ENCODE measurements at places on chromosomes 5 and 9.

GRCh38 chr5:40165106-40165788, 514.5 kb upstream of the PTGER4 start:
- no peak for DNase-seq

DNA sequence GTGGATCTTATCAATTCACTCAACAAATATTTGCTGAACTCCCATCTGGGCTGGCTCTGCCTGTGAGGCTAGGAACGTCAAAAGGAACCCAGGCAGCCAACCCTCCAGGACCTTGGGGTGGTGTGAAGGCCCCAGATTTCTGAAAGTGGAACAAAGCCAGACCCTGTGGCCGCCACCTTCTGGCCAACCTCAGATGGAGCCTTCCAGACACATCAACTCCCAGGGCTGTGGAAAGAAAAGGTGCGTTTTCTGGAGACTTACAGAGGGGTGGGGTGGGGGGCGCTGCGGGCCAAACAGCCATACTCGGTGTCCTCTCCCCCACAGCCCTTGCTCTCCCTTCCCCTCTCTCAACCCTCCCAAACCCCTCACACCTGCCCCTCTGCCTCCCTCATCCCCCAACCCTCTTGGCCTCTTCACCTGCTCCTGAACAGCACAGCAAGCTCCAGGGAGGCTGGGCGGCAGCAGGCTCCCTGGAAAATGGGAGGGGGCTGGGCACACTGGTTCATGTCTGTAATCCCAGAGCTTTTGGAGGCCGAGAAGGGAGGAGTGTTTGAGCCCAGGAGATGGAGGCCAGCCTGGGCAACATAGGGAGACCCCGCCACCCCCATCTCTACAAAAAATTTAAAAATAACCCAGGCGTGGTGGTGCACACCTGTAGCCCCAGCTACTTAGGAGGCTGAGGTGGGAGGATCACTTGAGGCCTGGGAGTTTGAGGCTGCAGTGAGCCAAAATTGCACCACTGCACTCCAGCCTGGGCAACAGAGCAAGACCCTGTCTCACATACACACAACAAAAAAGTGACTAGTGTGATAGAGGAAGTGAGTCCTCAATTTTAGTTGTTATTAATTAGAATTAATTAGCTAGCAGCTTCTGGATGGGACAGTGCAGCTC, 45.0 kb upstream of the PRRC2B start:
- DNase-seq: no peak

- DNase-seq: no peak
These were observed 81.1 kb downstream of the SEC61B start for GRCh38 chr9:99303177-99303576.

- no peak for DNase-seq
These were observed 32.0 kb downstream of the SLC46A2 start for GRCh38 chr9:112858625-112859147.

- no peak for DNase-seq
These were observed 217.1 kb downstream of the MED10 start for GRCh38 chr5:6161257-6161656.

DNA sequence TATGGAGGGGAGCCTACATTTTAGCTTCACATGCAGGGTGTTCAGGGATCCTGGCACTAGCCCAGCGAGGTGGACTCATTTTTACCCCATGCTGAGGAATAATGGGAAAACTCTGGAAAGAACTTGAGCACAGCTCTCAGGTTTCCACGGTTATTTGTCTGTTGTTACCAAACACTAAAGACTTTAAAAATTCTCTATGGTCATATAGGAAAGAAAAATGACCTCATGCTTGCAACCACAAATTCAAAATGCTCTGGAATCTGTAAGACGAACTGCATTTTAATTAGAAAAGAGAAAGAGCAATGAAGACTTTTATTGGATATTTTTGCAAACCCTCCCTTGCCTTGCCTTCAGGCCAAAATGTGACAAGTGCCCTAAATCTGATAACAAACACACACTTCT, 606.9 kb downstream of the EBF1 start:
- no peak for DNase-seq

DNA sequence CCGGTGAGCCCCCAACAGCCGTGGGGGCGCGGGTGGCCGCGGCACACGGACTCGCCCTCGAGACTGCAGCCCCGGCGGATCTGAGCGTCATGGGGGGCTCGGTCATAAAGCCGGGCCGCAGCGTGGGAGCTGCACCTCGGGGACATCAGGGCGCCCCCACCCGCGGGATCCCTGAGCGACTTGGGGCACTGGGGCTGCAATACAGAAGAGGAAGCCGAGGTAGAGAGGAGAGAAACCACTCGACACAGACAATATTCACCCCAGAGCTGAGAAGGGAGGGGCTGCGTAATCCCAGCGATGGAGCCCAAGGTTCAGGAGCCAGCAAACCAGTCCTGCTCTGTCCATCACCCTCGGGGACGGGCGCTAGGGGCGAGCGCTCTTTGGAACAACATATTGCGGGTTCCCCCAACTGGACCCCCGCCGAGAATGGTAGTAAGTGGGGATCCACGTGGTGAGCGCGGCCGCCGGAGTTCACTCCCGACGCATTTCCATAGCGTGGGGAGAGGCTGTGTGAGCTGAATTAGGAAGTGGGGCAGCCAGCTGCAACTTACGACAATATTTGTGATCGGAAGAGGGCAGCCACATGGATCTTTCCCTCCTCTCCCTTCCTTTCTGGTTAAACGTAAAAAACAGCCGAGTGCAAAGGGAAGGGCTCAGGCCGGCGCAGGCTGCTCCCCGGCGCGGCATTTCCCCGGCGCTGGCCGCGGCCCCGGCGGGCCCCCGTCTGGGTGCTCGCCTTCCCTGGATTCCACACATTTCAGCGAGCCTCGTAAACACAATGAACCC, 9.9 kb downstream of the PTCH1 start:
- no peak for DNase-seq

DNA sequence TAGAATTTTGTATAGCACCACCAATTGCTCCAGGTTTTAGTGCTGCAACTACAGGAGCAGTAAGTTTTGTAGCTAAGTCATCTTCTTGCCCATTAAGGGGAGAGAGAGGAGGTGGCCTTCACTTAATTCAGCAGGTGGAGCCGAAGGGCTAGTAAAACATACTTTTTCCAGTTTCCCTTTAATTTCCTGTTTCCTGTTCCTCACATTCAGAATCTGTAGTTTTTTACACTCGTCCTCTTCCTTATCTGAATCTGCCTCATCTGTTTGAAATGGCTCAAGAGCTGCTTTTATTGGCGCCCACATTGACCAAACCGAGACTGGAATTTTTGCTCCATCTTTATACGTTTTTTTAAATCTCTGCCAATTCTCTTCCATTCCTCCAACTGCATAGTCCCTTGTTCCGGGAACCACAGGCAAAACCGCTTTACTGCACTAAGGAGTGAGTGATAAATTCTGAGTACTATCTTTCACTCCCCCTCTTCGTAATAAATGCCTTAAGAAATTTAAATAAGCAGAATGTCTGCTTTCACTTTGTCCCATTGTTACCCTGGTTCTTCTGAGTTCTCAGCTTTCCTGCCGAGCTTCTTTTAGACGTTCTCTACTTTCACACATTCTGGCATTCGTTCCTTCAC, 133.9 kb downstream of the DROSHA start:
- DNase-seq: no peak

- no peak for DNase-seq
These were observed 30.5 kb downstream of the TGFBR1 start for GRCh38 chr9:99135456-99135855.

- DNase-seq: no peak
These were observed 308.6 kb upstream of the RGMB start for GRCh38 chr5:98464737-98465330.

GRCh38 chr5:169169783-169170182, 131.2 kb downstream of the SLIT3 start:
- no peak for DNase-seq

DNA sequence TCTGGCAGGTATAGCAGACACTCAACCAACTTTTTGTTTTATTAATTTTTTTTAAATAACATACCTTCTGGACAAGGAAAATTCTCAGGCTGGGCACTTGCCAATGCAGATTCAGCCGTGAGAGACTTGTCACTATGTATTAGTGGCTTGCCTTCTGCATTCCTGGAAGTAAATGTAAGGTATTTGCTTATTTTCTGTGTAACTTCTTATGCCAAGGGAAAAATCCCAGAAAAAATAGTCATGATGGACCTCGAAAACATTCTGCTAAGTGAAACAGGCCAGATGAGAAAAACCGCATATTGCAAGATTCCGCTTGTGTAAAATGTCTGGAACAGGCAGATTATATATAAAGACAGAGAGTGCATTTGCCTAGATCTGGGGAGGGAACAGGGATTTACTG, 260.3 kb upstream of the DAPK1 start:
- DNase-seq: no peak

- DNase-seq: no peak
These were observed 610 bp downstream of the PSIP1 start for GRCh38 chr9:15509931-15510788.

GRCh38 chr5:126339215-126339805, 83.9 kb upstream of the GRAMD2B start:
- DNase-seq: peak; percentile 73

DNA sequence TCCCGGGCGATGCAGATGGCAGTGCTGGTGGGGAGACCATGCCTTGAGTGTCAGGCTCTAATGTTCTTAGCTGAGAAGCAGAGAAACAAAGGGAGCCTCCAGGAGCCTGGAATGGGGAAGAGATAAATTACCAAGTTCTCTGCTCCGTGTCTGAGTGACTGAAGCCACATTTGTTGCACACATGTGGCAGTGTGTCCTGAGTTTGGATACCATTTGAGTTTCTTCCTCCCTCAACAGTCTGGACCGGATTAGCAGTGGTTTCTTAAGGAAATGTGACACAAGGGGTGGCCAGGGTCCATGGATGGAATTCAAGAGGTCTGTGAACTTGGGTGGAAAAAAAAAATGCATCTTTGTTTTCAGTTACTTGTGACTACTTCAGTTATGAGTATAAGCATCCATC, 50.7 kb upstream of the GARNL3 start:
- DNase-seq: no peak

GRCh38 chr5:149938279-149938678, 6.3 kb downstream of the PDE6A start:
- DNase-seq: no peak

DNA sequence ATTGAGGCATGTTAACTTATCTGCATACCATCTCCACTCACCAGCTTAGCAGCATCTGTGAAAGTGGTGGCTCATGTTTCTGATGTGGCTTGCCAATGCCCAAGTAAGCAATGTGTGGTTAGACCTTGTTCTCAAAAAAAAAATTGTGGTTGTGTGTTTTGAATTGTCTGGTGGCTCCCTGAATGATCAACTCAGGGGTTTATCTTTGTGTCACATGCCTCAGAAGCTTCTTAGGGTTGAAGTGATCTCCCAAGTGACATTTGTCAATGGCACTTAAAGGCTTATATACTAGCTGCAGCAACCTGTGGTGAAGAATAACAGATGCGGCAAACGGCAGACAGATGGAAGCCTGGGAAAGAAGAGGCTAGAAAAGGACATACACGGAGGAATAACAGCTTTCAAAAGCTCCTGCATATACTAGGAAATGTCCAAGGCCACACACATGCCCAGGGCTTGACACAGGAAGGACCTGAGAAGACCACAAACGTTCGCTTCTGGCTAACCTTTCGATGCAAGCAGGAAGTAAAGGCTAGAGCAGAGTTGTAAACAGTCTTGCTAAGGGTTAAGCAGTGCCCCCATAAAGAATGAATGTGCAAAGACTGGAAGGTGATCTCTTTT, 42.2 kb upstream of the FSD1L start:
- DNase-seq: no peak

- no peak for DNase-seq
These were observed 112.0 kb upstream of the IL12B start for GRCh38 chr5:159442206-159442850.

DNA sequence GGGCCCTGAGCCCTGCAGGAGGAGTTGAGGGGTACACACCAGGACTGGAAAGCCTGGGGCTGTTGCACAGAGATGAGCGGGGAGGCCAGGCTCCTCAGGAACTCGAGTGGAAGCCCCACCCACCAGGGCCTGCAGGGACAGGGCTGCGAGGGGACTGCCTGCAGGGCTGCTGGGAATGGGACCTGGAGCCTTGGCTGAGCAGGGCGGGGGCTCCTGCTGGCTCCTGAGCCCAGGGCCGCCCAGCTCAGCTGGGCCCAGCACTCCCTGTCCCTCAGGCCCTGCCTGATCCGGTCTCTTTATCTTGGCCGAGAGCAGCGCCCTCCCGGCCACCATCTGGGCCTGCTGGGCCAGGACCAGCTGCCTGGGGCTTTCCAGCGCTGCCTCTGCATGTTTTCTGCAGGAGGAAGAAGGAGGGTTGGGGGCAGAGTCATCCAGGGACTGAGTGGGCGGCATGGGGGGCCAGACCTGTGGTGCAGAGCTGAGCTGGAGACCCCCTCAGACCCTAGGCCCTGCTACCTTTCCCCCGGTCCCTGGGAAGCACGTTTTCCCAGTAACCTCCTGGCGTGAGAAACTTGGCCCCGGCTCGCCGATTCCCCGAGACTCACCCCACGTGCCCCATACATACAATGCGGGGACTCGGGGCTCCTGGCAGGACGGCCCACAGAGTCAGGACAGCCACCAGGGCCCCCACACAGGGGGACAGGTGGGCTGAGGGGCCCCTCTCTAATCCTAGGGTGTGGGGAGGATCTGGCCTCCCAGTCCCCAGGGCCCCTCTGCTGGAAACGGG, 9.4 kb downstream of the LCN12 start:
- DNase-seq: no peak

All from fibroblast of the conjunctiva (primary cell).